ENCODE measurements at places on chromosomes 5 and 9.

GRCh38 chr5:148902478-148902877 lies 76.1 kb downstream of the ADRB2 start:
- no peak for DNase-seq

- DNase-seq = no peak
Measured at GRCh38 chr9:98686961-98687855, 21.5 kb downstream of the GABBR2 start.

GRCh38 chr9:135077497-135078200 lies 9.8 kb upstream of the OLFM1 start:
- DNase-seq = peak; percentile 45

GRCh38 chr5:111173476-111173875 lies 50.7 kb upstream of the CAMK4 start:
- no peak for DNase-seq

DNA sequence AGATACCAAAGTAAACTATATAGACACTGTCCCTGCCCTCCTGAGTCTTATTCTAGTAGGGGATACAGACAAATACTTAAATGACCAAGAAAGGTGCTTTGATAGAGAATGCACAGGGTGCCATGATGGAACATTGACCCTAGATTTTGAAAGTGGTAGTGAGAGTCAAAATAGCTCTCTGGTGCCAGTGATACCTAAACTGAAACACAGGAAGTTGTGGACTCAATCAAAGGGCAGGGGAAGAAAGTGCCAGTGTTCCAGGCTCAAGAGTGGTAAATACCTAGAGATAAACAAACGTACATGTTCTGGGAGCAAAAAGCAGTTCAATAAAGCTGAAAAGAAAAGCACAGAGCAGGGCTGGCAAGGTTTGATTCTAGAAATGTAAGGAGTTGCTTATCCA lies 267.6 kb downstream of the ISL1 start:
- no peak for DNase-seq

Measured in NCI-H1694 treated with DMSO at 0.1 percent for 48 hours (cell line).